GM20000 (cell line): ENCODE measurements at places on chromosomes 3 and 15.

DNA sequence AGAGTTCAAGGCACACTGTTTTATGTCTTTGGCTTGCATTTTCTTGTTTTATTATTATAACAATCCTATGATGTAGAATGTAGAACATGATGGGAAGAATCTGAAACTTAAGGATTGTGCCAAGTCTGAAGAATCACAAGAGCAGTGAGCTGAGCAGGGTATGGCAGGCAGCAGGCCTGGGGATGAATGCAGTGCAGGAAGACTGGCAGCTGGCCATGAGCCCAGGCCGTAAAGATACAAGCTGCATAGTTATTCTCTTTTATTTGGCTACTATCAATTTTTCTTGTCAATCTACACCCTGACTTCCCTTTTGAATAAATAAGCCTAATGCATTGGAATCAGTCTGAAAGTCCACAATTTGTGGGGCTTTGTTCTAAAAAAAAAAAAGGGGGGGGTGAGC lies 89.6 kb upstream of the ARPP21 start:
- DNase-seq, result no peak

DNA sequence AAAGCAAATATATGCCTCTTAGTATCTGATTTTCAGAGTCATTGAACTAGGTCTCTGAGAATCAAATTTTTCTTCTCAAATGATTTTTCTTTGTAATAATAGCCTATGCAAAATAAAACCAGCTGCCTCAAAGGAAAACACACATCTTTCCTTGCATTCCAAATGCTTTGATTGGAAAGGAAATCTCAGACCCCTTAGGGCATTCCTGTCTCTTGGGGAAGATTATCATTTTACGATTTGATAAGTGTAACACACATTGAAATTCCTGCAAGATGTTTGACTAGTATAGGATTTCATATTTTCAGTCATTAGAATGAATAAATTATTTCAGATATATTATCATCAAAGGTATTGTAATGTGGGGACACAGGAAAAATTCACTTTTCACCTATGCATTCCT lies 244.8 kb downstream of the EPHA6 start:
- no peak for DNase-seq

DNA sequence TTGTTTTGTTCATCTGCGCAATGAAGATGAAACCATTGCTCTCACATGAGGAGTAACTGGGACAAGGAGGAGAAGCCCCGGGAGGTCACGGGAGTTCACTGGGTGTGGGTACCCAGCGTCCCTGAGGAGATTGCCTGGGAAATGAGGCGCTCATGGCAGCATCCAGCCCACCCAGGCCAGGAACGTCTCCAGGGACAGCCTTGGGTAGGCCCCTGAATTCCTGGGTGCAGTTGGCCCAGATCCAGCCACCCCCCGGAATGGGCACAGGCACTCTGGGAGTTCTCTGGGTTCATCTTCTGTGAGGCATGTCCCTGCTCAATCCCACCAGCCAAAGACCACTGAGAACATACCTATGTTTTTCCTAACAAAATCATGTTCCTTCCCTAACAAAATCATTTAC lies 18.5 kb downstream of the BFSP2 start:
- no peak for DNase-seq

GRCh38 chr3:85851071-85851470 lies 892.3 kb downstream of the CADM2 start:
- DNase-seq, result no peak

- DNase-seq, result no peak
Observed at GRCh38 chr3:50574444-50574831, 5.1 kb downstream of the HEMK1 start.

DNA sequence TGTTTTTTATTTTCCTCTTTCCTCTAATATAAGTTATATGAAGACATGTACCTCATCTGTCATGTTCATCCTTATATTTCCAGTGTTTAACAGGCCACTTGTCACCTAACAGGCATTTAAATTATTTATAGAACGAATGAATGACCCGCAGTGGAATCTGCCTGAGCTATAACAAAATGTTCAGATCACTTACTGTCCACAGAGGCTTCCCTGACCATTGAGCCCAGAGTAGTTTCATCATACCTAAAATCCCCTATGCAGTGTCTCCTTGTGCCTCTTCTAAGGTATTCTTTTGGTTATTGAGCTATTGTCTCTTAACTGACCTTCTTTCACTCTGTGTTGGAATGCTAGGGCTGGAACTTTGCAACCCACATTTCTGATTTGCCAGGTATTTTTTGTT lies 748.5 kb downstream of the NTRK3 start:
- DNase-seq, result no peak

- no peak for DNase-seq
Observed at GRCh38 chr3:175066617-175067415, 207.7 kb downstream of the NAALADL2 start.

DNA sequence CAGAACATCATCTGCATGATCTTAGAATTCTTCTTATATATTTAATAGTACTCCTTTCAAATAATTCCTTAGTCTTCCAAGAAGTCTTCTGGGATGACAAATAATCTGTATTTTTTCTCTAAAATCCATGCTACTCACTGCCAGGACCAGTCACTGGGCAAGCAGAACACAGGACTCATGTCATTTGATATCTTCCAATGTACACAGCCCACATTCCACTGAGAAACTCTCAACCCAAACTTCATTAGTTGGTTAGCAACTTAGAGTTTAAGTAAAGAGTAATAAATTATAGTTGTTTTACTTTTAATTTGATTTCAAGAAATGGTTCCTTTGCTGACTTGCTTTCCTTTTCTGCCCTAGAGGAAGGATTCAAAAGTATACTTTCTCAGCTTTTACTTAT lies 317.0 kb downstream of the VGLL3 start:
- DNase-seq, result no peak

- DNase-seq, result no peak
Observed at GRCh38 chr3:69090021-69090420, 5.3 kb downstream of the ARL6IP5 start.

- DNase-seq, result no peak
Observed at GRCh38 chr3:123511726-123512125, 62.8 kb upstream of the ADCY5 start.

DNA sequence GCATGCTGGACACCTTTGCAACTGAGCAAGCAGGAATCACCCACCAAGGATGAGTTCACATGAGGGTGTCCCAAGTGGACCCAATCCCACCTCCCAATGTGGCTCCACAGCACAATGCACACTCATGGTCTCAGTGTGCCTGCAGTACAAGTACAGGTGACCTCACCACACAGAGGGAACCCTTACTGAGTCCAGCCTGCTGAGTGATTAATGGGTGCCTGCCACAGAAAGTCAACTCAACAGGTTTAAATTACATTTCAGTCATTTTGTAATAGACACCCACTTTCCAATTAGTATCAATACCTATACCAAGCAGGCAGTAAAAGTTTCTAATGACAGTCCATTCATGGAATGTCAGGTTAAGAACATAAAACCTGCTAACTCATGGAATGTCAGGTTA lies 59.5 kb downstream of the HERC2 start:
- DNase-seq, result no peak

DNA sequence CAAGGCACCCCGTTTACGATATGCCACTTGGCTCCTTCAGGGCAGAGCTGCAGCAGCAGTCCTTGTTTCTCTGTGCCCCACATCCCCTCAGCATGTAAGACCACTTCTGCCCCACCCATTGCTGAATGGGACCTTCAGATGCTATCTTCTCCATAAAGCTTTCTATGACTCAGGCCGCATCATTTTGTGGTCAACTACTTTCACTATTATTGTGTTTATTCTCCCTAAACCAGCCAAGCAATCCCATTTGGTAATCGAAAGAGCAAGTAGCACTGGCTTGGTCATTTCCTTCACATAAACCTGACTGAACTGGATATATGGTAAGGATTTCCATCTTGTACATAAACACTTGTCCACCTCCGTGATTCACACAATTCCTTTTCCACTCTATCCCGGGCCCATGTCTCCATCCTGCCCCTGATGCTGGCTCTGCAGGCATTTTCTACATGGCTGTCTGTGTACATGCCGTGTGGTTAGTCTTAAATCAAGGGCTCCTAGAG lies 25.7 kb downstream of the LIPC start:
- DNase-seq, result peak; percentile 59

DNA sequence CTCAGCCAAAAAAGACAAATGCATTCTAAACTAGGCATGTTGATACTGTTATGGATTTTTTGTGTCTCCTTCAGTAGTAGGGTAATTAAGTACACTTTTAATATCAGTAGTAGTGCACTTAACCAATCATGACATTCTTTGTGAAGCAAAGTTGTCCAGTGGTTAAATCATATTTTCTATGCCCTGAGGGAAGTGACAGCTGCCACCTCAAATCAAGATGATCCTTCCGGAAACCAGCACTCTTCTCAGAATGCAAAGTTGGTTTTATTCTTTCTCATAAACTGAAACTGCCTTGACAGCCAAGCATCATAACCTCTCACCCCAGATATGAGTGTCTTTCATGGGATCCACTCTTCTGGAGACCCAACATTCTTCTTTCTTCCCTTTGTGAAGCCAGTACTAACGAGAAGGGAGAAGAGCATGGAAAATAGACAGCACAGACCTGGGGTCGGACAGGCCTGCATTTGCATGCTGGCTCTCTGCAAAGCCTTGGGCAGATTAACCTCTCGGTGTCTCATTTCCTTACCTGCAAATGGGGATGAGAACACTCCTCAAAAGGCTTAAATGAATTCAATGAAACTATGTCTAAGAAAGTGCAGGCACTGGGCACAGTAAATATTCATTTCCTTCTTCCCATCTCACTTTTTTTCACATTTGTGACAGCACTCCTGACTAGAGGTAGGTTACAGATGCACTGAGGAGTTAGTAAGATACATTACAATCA lies 13.2 kb downstream of the AAGAB start:
- peak; percentile 70 for DNase-seq

DNA sequence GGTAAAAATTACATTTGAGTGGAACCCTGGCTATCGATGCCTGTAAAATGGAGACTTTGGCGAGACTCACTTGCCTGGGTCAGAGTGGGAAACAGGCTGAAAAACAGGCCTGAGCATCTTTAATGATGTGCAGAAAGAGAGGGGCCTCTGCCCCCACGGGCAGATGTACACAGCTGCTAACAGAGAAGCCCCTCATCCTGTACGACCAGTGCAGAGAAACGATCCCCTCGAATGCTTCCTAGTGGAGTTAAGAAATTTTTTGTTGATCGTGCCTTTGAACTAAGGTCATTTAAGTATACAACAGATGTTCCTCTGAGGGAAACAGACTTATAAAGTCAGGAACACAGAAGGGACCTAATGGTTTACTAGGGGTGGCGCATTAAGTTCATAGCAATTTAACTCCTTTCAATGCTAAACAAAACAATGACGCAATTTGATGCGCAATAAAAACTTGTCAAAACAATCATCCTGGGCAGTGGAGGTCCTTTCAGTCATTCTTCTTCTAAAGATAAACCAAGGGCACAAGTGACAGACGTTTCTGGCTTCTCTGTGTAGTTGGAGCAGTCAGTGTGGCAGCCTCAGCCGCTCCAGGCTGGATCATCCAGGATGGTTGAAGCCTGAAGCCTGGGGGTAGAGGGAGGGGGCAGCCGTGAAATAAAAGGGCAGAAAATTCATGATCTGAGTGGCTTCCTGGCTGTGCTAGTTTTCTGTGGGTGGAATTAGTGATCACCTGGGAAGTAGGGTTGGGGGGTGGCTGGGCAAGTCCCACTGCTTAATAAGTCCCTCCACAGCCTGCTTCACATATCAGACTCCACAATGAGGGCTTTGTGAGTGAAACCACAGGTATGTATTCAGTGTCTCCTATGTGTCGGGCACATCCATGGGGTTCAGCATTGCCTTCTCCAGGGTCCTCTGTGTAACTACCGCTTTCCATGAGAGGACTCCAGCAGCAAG lies 50.8 kb upstream of the MRPS22 start:
- DNase-seq, result no peak

DNA sequence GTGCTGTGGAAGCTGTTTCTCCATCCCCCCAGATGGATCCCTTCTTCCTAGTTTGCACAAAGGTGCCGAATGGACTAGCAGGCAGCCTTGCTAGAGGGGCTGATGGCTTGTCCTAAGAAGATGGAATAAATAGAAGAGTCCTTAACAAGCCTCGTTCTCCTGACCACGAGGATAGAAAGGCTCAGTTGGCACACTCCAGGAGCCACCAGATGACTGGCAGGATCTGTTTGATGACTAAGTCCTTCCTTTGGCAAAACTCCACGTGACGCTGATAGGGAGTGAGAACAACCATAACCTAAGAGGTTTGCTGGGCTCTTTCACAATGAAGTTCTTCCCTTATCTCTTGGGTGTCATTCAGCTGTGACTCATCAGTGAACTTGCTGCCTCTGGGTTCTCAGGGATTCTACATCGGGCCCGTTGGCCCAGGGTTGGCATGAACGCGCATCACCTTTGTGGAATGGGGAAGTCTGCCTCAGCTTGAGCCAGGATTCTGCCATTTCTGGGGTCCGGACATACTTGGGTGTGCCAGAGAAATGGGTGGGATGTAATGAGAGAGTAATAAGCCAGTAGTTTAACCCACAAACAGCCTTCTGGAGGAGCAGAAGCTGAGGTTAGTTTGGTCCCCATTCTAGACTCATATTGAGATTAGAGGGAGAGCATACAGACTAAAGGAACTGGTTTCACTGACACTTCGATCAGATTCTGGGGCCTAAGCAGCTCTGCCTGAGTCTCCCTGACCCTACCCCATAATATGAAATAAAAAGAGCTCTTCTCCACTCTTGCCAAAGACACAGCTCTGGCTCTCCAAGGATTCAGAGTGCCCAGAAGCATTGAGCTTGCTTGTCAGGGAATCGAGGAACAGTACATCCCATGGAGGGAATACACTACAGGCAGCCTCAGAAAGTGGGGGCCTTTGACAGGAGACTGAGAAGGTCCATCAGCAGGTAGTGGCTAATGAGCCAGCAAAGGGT lies 2.0 kb upstream of the MELTF start:
- DNase-seq, result peak; percentile 19

DNA sequence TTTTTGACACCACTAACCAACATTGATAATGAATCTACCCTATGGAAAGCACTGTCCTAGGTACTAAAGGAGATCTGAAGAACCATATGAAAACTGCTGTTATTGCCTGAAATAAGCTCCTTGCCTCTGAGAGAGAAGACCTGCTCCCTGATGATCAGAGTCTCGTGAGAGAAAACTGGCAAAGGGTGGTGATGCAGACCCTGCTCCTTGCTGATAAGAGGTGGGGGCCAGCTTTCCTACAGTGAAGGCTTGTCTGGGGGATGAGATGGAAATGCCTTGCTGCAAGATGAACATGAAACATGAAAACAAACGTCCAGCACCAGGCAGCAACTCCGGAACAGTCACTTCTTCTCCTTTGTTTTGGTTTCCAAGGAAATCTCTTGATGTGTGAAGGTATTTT lies 31.9 kb downstream of the RASGRP1 start:
- no peak for DNase-seq

DNA sequence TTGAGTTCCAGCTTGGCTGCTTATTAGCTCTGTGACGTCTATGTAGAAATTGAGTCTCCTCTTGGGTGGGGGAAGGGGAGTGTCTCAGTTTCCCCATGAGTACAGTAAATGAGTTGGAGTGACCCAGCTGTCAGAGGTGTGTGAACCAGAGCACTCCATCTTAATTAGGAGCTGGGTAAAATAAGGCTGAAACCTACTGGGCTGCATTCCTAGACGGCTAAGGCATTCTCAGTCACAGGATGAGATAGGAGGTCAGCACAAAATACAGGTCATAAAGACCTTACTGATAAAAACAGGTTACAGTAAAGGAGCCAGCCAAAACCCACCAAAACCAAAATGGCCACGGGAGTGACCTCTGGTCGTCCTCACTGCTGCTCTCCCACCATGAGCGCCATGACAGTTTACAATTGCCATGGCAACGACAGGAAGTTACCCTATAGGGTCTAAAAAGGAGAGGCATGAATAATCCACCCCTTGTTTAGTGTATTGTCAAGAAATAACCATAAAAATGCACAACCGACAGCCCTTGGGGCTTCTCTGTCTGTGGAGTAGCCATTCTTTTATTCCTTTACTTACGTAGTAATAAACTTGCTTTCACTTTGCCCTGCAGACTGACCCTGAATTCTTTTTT lies 222.4 kb downstream of the CACNA2D3 start:
- no peak for DNase-seq
